GDM1 (cell line): ENCODE measurements at places on chromosomes 1 and 21.

- no peak for DNase-seq
Measured at GRCh38 chr1:241610056-241610815, 29.9 kb downstream of the CHML start.

DNA sequence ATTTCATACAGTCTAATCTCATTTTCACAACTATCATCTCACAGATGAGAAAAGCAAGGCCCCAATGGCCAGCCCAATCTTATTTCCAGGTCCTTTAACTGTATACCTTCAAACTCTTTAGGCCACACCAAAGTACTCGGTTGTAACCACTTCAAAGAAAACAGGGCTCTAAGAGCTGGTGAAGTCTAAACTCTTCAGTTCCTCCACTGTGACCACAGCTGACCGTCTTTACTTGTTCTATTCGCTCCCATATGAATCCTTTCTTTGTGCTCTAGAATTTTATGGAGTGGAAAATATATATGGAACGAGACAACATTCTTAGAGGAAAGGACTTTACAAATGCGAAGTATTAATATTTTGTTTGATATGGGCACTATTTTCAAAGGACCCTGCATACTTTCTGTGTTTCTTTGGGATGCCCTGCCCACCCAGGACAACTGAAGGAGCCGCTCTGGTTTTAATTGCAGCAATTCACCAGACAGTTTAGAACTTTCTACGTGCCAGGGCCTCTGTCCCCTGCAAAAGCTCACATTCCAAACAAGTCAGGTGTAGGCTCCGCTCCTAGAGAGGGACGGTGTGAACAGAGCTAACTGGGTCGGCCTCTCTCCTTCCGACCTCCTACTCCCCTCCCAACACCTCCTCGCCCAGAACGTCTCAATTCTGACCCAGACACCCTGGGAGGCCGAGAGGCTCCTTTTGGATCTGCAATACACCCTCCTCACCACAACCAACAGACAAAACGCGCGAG is 15.7 kb downstream of the IER5 start:
- DNase-seq, result no peak

DNA sequence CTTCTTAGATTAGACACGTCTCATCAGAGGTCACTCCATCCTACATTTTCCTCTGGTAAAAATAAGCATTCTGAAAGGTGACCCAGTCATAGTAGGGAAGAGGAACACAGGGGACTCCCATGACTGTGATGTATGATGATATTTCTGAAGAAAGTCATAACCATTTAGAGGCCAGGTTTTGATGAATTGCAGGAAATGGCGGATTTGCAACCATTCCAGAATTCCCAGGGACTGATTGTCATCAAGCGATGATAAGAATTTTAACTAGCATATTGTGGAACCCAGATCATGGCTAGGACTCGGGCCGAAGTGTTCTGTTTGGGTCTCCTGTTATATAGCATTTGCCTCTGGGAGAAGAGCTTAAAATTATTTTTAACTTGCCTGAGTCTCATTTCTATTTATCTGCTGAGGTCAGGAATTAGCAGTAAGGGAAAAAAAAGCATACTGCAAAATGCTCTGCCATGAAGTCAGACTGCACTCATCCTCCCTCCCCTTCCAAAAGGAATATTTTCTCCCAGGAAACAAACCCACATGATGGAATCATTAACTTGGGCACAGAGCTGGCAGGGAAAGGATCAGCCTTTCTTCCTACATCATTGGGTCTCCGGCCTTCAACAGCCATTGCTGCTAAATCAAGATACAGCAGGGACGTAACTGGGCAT is 286.7 kb downstream of the HLX start:
- DNase-seq, result no peak

DNA sequence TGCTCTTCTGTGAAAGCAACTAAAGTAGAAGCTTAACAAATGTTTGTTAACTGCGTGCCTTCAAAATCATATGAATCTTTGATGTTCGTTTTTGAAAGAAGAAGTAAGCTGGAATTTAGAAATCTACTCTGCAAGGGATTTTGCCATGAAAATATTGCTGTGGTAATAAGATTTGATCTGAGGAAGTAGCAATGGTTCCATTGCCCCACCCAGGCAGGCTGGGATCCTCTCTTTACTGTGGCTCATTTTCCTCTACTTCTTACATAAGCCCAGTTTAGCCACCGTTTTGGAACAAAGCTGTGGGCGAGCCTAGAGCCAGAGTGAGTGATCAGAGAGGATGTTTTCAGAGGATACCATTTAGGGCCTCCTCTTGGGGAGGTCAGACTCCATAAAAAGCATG is 20.3 kb upstream of the PTGFRN start:
- no peak for DNase-seq
